ENCODE measurements at places on chromosomes 7 and 10. TPM values are rescaled to one million over a fixed set of nuclear protein-coding genes. Genes with fewer than 3 reads are reported as not detected.

EPO gene
- not detected for polyA plus RNA-seq

GRCh38 chr7:51025668-51026067, 243.0 kb upstream of the GRB10 start:
- H3K27ac ChIP-seq = no peak overlapping the region
- H3K27me3 ChIP-seq = no peaks in the 10 kb centered on the region
- no peaks in the 10 kb centered on the region for H3K4me1 ChIP-seq

TAS2R5 gene
- polyA plus RNA-seq = 1.5 TPM

DNA sequence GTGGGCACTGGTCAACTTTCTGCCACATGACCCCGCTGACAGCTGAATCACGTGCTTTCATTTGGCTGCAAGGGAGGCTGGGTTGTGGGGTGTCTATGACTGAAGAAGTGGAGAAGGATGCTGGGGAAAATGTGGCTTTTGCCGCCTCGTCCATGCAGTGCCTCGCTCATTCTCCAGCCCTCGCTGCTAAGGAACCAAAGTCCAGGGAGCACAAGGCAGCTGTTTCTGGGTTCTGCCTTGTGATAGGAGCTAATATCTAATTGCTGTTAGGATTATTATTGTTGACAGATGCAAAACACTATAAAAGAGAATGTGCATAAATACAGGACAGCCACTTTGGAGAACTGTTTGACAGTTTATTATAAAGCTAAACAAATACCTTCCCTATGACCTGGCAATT, 4.9 kb upstream of the CAMK2B start:
- H3K4me3 ChIP-seq = no peak overlapping the region
- no peak overlapping the region for H3K27ac ChIP-seq
- no peak for DNase-seq
- no peaks in the 10 kb centered on the region for H3K36me3 ChIP-seq
- H3K4me1 ChIP-seq = no peaks in the 10 kb centered on the region
- H3K27me3 ChIP-seq = peaks cover 23% of the 10 kb centered on the region

- no peak for DNase-seq
- H3K4me1 ChIP-seq = peaks cover 5% of the 10 kb centered on the region
- no peaks in the 10 kb centered on the region for H3K27me3 ChIP-seq
- no peak overlapping the region for H3K27ac ChIP-seq
- no peak overlapping the region for H3K4me3 ChIP-seq
Measured at GRCh38 chr10:905972-906371, 25.5 kb downstream of the LARP4B start.
